IMR-90 (cell line): ENCODE measurements at places on chromosomes 13 and 19. TPM values are rescaled to one million over a fixed set of nuclear protein-coding genes. Genes with fewer than 3 reads are reported as not detected.

NALCN gene
- polyA plus RNA-seq: 2.0 and 2.9 TPM in 2 replicates

WDR88 gene
- not detected in 2 replicates for polyA plus RNA-seq

DNA sequence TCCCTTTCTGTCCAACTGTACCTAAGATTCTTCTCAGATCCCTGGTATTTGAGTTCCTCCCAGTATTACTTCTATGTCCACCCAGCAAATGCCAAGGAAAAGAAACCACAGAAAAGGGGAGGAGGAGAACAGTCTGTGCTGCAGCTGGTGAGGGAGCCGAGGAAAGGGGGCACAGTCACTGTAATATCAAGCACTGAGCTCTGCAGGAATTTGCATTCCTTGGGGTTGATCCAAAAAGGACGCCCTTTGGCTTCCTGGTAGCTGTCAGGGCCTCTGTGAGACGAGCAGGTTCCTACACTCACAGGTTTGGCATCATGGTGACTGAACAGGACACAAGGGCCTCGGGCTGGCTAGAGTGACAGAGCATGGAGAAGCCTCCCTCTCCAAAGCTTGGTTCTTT is 273.4 kb downstream of the NHLRC3 start:
- no peak for DNase-seq

ADGRE3 gene
- not detected in 2 replicates for polyA plus RNA-seq

SIRT2 gene
- 50.0 and 53.8 TPM in 2 replicates for polyA plus RNA-seq

DNA sequence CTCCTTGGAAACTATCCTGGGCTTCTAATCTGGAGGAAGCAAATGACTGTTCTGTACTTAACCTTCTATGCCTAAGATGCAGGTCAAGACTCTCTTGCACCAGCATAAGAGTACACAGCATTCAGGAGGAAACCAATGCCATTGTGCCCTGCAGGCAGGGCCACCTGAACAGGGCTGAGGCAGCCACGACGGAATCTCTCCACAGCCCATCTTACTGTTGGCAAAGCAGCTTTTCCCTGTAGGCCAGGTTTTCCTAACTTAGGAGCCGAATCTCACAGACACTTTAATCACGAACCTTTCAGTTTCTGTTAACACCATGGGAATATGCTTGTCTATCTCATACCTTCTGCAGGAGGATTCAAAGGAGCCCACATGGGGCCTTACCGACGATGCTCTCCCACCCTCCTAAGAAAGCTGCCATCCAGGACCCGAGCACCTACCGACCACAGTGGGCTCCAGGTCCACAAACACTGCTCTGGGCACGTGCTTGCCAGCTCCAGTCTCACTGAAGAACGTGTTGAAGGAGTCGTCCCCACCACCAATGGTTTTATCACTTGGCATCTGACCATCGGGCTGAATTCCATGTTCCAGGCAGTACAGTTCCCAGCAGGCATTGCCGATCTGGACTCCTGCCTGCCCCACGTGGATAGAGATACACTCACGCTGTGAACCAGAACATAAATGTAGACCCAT is 2.6 kb downstream of the TUBA3C start:
- DNase-seq: no peak

FFAR2 gene
- not detected in 2 replicates for polyA plus RNA-seq
